ENCODE measurements at places on chromosomes 4 and X. TPM values are rescaled to one million over a fixed set of nuclear protein-coding genes. Genes with fewer than 3 reads are reported as not detected.

The ARMCX2 gene
- total RNA-seq = 29.4 TPM

The RAB9B gene
- total RNA-seq = 0.40 TPM

The GPR50 gene
- not detected for total RNA-seq

The SOD3 gene
- 0.43 TPM for total RNA-seq

The TMEM271 gene
- not detected for total RNA-seq

The AMMECR1 gene
- 23.7 TPM for total RNA-seq

The RIPPLY1 gene
- not detected for total RNA-seq

The FOXR2 gene
- total RNA-seq = not detected

The C4orf54 gene
- not detected for total RNA-seq

The SLC49A3 gene
- 2.9 TPM for total RNA-seq

The MAGEA11 gene
- not detected for total RNA-seq

The ARL9 gene
- total RNA-seq = 0.17 TPM

The PHOX2B gene
- not detected for total RNA-seq

The RRAGB gene
- 6.2 TPM for total RNA-seq

The MAPK10 gene
- 1.3 TPM for total RNA-seq

The NHS gene
- total RNA-seq = 9.0 TPM

The CC2D2A gene
- 15.2 TPM for total RNA-seq

The FAAH2 gene
- 1.2 TPM for total RNA-seq

The SRPK3 gene
- total RNA-seq = 0.17 TPM

The TLL1 gene
- 2.0 TPM for total RNA-seq

The MAGEB2 gene
- not detected for total RNA-seq

The OPN1MW3 gene
- not detected for total RNA-seq

The RBMXL3 gene
- not detected for total RNA-seq

The PIR gene
- 16.1 TPM for total RNA-seq

The STEEP1 gene
- total RNA-seq = 28.4 TPM

The ASMTL gene
- total RNA-seq = 16.2 TPM

The CYTL1 gene
- 8.1 TPM for total RNA-seq

The MTTP gene
- under 0.01 TPM for total RNA-seq

The FGFR3 gene
- 8.1 TPM for total RNA-seq

The MAGEC3 gene
- not detected for total RNA-seq

The TRIM60 gene
- not detected for total RNA-seq

The NPFFR2 gene
- total RNA-seq = 3.4 TPM

The KLF8 gene
- total RNA-seq = 1.5 TPM

The ZFP42 gene
- total RNA-seq = 8.0 TPM

The DRD5 gene
- not detected for total RNA-seq

The NALF2 gene
- 1.0 TPM for total RNA-seq

The PDGFRA gene
- total RNA-seq = not detected

The PAGE2B gene
- not detected for total RNA-seq

The SPANXD gene
- not detected for total RNA-seq

The BEND2 gene
- total RNA-seq = not detected

The AFAP1 gene
- total RNA-seq = 24.3 TPM

The ZDHHC15 gene
- 1.1 TPM for total RNA-seq

The CENPVL2 gene
- total RNA-seq = not detected
